Right hindlimb (tissue), 1 donor: ENCODE measurements at places on chromosomes 2 and 18.

GRCh38 chr2:196123679-196124373 is 47.6 kb downstream of the STK17B start:
- DNase-seq, result no peak

GRCh38 chr2:220000080-220000479 is 372.6 kb downstream of the SLC4A3 start:
- DNase-seq, result no peak

- peak; percentile 81 for DNase-seq
These were observed 3.6 kb downstream of the SOX11 start for GRCh38 chr2:5695654-5696403.

DNA sequence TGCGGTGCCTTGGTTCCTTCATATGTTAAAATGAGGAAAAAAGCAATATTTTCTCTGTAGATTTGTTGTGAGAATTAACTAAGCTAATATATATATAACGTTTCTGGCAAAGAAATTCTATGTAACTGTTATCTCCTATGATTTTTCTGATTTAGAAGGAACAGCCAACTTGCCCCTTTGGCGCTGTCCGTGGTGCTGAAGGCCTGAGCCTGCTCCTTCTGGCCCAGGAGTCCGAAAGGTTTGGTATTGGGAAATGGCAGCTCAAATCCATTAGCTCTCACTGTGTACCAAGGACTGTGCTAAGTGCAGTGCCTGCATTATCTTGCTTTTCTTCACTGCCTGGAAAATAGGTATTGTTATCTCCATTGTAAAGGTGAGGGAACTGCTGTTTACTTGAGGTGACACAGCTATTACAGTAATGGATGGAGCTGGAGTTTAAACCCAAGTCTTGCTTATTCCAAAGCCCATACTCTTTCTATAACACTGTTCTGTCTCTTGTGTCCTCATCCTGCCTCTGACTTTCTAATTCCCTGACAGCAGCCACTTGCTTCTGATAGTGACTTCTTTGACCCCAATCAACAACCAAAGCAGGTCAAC is 52.2 kb downstream of the C1QL2 start:
- peak; percentile 58 for DNase-seq

- DNase-seq, result no peak
These were observed 4.0 kb downstream of the BAZ2B start for GRCh38 chr2:159612255-159612901.

GRCh38 chr18:56888978-56889377 is 237.8 kb downstream of the WDR7 start:
- no peak for DNase-seq

GRCh38 chr2:236217926-236218325 is 46.3 kb downstream of the ASB18 start:
- DNase-seq, result no peak

- no peak for DNase-seq
These were observed 343.0 kb downstream of the EPHA4 start for GRCh38 chr2:221229099-221229498.

DNA sequence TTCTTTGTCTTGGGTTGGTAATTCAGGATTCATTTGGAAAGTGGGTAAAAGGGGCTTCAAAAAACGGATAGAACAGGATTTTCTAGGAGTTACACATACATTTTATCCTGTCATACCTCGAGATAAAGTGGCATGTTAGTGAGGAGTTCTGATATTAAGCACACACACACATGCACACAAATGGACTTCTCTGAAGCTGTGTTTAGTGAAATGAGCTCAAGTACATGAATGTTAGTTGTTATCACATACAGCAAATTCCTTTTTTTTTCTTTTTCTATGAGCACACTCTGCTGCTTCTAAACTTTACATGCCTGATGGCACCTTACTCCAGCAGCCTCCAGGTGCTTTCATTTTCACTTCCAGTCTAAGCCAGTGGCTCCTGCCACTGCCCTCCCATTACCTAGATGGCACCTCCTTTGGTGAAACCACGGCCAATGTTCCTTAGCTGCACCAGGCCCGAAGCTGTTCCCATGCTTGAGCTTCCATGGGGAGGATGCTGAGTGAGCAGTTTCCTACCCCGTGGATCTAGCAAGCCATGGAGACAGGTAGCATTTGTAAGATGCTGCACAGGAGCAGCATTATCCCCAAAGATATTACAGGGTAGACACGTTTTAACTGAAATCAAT is 49.7 kb downstream of the STAT1 start:
- DNase-seq, result no peak

DNA sequence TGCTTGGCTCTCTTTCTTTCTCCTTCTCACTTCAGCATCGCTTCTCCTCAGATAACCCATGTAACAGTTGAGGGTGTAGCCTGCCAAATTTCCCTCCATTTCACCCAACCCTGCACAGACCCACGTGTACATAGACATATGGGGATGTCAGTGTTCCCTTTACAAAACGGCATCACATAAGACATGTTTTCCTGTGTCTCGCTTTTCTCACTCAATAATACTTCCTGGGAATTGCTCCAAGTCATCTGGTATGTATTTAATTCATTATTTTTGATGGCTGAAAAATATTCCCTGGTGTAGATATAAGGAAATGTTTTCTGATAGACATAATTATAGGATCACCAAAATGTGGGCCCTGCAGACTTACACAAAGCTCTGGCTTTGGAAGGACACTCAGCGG is 176.8 kb downstream of the LOXHD1 start:
- DNase-seq, result peak; percentile 48

- DNase-seq, result no peak
These were observed 113.9 kb downstream of the PTPN4 start for GRCh38 chr2:119873350-119874315.

DNA sequence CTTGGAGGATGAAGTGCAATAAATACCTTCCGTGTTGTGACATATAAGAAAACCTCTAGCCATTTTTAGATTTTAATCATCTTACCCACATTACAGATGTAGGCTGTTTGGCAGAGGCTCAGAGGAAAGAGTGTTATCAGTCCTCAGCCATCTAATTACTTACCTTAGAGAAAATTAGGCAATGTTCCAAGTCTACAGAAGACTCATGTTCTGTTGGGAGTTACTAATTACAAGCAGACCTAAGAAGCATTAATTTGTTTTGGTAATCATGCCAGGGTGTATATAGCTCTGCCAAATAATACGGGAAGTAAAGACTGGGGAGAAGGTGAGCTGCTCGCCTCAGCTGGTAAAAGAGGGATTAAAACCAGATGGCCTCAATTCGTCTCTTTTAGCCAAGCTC is 125.8 kb upstream of the PGAP1 start:
- DNase-seq, result no peak

DNA sequence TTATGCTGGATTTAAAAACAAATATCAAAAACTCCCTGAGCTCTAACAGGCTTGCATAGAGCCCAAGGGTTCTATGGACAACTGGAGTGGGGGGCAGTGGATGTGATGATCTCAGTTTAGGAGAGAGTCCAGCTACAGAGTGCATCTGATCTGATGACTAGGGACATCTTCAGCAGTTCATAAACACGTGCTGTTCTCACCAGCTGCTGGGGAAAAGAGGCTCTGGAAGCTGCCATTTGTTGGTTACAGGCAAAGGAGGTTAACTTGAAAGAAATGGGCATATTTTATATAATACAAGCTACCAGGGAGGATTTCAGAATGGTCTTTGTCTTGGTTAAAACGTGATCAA is 36.0 kb upstream of the ZNF396 start:
- DNase-seq, result no peak
